ENCODE measurements at places on chromosomes 16 and 17.

DNA sequence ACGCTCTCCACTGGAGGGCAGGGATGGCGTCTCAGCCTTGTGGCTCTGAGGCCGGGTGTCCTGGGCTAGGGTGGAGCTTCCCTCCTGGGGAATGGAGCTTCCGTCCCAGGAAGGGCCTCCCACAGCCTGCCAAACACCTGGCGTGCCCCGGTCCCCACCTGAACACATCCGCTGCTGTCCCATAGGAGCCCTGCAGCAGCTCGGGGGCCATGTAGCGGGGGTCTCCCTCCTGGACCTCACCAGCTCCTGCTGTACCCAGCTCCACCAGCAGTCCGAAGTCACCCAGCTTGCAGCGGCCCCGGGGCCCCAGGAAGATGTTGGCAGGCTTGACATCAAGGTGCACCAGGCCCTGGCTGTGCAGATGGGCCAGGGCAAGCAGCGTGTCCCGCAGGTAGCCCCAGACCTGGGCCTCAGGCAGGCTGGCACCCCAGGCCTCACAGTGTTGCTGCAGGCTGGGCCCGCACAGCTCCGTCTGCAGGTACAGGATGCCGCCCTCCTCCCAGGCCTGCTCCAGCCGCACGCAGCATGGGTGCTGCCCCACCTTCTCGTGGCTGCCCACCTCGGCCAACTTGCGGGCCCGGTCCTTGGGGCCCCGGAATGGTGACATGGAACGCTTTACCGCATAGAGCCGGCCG lies 5.0 kb downstream of the PKMYT1 start:
- DNase-seq: no peak

DNA sequence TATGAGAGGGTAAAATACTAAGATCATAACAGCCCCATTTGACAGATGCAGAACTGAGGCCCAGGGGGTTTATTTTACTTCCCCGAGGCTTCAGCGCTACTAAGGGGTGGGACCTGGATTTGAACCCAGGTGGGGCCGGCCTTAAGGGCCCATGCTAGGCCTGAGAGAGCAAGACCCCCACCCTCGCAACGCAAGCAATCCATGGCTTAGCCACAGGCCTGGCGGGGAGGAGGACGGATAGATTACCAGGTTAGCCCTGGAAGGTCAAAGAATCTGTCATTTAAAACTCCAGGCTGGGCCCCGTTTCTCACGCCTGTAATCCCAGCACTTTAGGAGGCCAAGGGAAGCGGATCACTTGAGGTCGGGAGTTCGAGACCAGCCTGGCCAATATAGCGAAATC lies 1.9 kb upstream of the CDH3 start:
- DNase-seq: no peak

DNA sequence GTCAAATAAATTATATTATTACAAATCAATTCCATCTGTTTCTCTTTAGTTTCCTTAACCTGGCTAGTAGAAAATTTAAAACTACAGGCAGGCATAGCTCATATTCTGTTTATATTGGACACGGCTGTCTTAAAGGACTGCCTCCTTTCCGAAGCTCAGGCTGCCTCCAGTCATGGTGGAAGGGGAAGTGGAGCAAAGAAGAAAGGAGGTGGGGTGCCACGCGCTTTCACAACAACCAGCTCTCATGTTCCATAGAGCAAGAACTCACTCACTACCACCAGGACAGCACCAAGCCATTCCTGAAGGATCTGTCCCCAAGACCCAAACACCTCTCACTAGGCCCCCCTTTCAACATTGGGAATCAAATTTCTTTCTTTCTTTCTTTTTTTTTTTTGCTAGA lies 149.3 kb upstream of the KCNJ18 start:
- no peak for DNase-seq

DNA sequence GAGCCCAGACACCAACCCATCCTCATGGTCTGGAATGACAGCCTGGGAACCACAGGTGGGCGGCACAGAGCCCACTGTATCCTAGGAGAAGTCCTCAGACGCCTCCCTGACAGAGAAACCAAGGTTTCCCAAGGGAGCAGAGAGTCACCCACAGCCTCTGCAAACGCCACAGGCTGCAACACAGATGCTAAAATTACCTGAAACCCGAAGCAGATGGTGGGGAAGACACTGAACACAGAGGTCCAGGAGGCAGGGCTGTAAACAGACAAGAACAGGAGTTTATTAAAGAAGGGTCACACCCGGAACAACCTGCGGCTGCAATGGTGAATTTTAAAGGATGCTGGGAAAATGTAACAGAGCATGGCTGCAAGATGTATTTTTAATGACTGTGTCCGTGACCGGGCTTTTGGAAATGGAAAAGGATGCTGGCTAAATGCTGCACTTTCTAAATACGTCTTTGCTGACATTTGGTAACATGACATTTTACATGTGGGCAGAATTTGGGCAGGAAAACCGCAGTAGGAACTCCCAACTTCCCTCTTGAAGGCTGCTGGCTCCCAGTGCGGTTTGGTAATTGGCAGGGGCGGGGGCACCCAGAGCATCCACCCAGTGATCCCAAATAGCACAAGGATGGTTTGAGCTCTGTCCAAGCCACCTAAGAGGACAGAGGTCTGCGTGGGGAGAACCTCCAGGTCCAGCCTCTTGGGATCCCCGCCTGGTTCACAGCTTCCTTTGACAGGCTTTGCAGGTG lies 13.1 kb downstream of the SLC38A8 start:
- no peak for DNase-seq
